ENCODE measurements at places on chromosomes 5 and 9.

DNA sequence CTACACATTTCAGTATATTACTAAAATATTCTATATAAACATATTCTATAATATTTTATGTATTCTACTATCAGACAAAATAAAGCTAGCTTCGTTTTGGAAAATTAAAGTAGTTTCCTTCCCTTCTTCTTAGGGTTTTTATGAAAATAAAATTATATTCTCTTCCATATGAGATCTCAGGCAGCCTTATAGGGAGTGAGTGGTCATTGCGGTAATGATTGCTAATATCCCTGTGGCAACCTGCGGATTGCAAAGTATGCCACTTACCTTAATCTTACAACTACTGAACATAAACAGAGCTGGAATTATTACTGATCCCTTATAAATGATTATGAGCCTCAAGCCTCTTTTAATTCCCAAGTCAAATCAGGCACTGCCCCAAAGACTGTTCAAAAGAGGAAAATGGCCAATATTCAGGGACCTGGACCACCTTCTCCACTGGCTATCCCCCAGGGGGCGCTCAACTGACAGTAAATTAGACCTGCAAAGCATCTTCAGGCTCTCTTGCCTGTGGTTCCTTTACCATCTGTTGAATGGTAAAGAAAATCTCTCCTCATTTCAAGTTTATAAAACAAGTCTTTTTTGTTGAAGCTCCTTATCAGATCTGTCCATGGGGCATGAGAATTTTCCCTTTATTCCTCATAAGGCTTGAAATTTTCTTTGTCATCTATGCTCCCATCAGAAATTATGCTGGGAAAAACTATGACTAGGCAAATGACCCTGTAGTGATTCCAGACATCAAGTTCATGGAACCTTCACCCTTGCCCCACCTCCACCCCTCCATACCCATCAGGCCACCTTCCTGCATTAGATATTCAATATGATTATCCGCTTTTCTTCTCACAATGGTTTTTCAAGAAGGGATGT is 163.9 kb downstream of the CEMIP2 start:
- peak; percentile 70 for DNase-seq

GRCh38 chr5:173327948-173328843 is at the start of gene STC2:
Gene STC2 (minus strand): TSS chr5:173328414. CDS start chr5:173328193, 221 bp downstream.
- no peak for DNase-seq

DNA sequence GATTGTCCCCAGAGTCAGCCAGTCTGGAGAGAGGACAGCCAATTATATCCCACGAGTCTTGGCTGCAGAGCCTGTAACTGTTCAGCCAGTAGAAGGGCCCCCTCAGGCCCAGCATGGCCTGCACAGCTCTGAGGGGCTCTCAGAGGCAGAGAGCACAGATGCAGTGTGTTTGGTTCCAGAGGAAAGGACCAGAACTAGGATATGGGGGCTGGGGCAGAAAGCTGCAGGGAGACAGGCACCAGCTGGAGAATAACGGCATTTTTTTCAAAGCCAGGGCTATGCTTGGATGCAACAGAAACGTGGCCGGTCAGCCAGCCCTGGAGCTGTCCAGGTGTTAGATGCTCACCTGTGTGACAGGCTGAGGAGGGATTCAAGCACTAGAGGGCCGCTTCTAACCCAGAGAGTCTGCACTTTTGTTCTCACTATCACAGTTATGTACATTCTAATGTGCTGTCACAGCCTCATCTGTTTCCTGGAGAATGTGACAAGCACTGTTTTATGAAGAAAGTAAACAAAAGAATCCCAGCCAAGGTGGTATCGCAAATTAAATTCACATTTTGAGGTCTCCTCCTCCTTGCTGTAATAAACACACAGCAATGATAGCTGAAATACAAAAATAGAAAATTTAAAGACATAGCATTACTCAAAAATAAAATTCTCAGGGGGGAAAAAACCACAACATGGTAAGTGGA is 96.5 kb downstream of the GABBR2 start:
- no peak for DNase-seq

- no peak for DNase-seq
Observed at GRCh38 chr9:75456698-75457097, 368.4 kb downstream of the OSTF1 start.

GRCh38 chr5:177130211-177131018 is 3.2 kb upstream of the NSD1 start:
- DNase-seq = no peak

- DNase-seq = no peak
Observed at GRCh38 chr5:126624534-126624933, 23.8 kb downstream of the PHAX start.

- no peak for DNase-seq
Observed at GRCh38 chr9:130117376-130117775, 54.8 kb upstream of the NCS1 start.

GRCh38 chr5:55601628-55602027 is 66.9 kb upstream of the PLPP1 start:
- DNase-seq = no peak

DNA sequence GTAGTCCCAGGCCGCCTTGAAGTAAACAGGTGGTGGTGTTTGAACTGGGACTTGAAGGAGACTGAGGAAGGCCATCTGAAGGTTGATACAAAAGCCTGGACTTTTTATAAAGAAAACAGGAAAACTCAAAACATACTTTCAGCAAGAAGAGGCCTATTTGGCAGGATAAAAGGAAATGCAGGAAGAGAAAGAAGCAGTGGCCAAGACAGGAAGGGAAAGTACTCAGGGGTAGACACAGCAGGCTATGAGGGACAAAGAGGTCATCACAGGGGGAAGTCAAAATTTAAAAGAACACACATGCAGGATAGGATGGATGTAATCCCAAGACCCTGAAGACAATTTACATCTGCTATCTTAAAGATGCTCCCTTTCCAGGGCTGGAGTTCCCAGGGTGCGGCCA is 13.0 kb downstream of the TLE1 start:
- no peak for DNase-seq

DNA sequence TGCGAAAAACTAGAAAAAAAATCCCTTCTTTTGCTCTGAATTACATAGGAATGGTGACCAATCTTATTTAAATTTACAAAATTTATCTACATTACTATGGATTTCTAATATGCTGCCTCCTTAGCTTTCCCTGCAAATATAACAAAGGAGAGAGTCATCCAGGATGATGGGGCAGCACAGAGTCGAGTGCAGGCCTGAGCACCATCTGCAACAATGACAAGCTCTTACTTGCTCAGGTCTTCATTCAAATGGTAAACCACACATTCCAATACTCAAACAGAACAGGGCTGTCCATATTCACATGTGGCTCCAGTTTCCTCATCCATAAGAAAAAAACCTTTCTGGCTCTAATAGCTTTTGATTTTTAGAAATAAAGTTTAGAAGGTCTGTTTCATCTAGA is 33.5 kb upstream of the ZNF354B start:
- no peak for DNase-seq

DNA sequence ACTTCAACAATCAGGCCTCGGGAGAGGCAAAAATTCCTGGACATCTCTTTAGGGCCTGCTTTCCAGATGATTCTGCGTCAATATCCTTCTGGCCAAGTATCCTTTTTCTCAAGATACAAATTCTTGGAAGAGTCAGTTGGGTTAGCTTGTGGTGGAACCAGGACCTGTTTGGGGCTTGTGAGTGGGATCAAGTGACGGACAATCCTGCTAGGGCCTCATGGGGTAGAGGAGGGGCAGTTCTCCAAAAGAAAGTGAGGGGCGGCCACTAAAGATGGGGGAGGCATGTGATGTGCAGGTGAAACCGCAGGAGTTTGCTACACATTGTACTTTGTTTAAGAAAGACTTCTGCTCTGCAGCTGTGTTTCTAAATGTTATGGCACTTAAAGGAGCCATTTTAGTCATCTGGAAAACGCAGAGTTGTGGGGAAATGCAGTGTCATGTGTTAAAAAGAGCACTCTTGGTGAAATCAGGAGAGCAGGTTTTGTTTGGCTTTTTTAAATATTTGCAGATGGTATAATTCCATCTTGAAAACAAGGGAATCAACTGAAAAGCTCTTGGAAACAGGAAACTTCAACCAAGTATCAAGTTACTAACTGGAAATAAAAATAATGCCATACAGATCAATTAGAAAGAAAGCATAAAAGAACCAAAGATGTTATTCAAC is 27.4 kb upstream of the GSN start:
- DNase-seq = no peak

GRCh38 chr9:86774116-86774515 is 173.2 kb downstream of the GAS1 start:
- DNase-seq = no peak

GRCh38 chr9:101443364-101443771 is 7.8 kb upstream of the ALDOB start:
- no peak for DNase-seq

GRCh38 chr9:121725008-121725775 is 73.8 kb downstream of the DAB2IP start:
- no peak for DNase-seq

GRCh38 chr9:96782235-96782634 is 4.3 kb upstream of the ZNF510 start:
- DNase-seq = no peak

GRCh38 chr5:69083412-69083811 is 10.4 kb upstream of the SLC30A5 start:
- no peak for DNase-seq

GRCh38 chr5:129844764-129845163 is 59.5 kb upstream of the CHSY3 start:
- no peak for DNase-seq

- DNase-seq = no peak
Observed at GRCh38 chr5:141717043-141717442, 35.0 kb upstream of the ARAP3 start.

DNA sequence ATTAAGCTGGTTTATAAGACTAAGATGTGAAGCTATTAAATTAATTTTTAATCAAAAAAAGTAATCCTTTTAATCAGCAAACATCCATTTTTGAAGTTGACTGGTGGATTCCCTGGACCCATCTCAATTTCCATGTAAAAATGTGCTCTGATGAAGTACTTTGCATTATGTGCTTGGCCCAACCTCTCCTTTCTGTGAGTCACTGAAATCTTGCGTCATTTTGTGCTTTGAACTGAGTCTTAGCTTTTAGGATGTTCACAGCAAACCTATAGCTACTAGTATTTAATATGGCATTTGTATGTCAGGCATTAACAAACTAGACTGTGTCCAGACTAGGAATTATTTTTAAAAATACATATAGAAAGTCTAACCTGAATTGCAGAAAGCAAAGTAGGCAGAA is 55.0 kb upstream of the CDH12 start:
- no peak for DNase-seq
